ENCODE measurements at places on chromosomes 2 and 18.

DNA sequence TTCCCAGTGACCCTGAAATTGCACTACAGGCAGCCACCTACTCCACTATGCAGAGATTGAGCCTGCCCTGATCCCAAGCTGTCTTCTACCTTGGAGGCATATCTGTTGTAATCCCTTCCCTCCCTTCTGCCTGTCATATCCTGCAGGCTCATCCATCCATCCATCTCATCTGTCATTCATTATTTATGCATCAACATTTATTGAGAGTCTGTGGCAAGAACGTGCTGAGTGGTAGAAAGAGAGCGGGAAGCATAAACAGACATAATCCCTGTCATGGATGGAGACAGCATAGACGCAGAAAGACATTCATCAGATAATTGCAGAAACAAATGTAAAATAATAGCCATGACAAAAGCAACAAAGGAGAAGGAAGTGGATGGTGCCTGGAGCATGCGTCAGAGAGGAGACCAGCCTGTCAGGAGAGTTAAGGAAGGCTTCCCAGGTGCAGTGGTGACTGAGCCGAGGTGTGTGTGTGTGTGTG lies 110.7 kb upstream of the STPG4 start:
- no peak for DNase-seq

GRCh38 chr18:35693829-35694228 lies 112.3 kb downstream of the GALNT1 start:
- no peak for DNase-seq

- DNase-seq, result no peak
These were observed 214.7 kb downstream of the KCNS3 start for GRCh38 chr2:18093196-18093595.

- peak; percentile 21 for DNase-seq
These were observed 101.2 kb downstream of the UBR3 start for GRCh38 chr2:169928463-169928864.

GRCh38 chr2:62364791-62365528 lies 141.0 kb downstream of the TMEM17 start:
- no peak for DNase-seq

GRCh38 chr2:239197146-239197545 lies 203.7 kb downstream of the HDAC4 start:
- no peak for DNase-seq

DNA sequence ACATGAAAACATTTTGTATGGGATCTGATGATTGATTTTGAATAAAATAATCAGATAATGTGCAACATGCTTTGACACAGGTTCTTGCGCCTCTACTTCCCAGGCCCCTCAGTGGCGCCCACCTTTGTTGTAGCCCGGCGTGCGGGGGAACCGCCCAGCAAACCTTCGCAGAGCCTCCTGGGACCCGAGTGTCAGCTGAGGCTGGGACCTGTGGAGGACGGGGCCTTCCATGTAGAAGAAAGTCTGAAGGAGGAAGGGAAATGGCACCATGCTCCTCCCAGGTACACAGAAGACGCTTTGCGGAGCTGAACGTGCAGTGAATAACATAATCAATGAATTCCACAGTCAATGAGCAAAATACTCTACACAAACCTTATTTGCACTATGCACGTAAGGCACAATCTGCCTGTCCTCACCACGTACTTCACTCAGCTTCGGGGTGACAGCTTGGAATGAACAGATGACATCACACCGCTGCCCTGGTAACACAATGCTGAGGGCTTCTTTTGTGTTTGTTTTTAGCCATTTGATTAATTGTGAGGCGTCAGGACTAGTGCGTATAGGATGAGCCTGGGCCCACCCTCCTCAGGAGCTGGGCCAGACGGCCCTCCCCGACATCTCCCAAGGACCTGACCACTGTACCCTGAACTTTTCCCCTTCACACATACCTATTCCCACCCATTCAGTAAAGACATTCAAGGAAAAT lies 78.1 kb downstream of the TWIST2 start:
- DNase-seq, result no peak

- DNase-seq, result no peak
These were observed 118.1 kb upstream of the MSH6 start for GRCh38 chr2:47664817-47665216.

DNA sequence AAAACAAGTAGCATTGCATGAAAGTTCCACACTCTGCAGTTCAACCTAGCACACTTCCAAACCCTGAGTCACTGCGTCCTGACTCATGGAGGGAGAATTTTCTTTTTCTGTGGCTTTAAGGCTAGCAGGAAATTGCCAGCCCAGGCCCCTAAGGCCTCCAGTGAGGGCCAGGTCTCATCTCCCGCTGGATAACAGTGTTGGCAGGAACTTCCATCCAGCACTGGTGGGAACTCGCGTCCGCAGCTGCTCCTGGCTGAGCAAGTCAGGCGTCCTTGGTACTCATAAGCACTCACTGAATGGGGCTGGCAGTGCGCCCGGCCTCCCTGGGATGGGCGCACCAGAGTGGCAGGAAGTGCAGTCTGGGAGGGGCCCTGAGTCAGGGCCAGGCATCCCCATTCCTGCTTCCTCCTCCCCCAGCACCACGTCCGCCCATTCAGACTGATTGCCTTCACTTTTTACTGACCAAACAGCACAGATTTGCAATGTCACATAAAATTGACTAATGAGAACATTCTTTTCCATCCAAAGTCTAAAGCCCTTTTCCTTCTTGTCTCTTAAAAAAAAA lies 14.3 kb downstream of the MALL start:
- peak; percentile 97 for DNase-seq

Measured in amniotic stem cell (primary cell).